HCEC 1CT (cell line): ENCODE measurements at places on chromosomes 5 and 9.

DNA sequence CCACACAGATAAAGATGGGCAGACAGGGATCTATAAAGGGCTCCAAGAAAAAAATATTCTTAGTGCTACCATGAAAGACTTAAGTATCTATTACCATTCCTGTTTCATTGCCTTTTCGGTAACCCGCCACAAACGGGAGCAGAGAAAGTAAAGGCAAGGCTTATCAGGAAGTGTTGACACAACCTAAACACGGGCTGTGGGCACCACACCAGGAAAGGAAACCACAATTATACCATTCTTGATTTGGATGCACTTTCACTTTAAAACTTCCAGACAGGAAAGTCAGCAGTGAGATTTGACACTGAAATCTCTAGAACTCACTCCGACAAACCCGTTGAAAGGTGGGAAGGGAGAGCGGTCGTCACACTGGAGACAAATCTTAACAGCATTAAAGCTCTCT, 6.5 kb downstream of the TLE1 start:
- DNase-seq = no peak

DNA sequence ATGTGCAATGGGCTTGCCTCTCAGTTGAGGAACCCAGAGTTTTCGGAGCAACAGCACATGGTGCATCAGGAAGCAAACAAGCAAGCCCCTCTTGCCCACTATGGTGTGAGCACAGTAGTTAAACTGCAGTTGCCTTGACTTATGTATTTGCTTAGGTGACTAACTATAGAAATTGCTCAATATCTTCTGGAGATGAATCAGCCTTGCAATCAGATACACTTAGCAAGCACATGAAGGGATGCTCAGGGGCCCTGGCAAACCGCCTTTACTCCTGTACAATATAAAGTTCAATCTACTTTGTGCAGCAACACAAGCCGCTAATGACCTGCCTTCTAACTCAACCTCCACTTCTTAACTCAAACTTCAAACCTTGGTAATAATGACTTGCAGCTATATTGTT, 581.7 kb upstream of the RIOK2 start:
- DNase-seq = peak; percentile 86

DNA sequence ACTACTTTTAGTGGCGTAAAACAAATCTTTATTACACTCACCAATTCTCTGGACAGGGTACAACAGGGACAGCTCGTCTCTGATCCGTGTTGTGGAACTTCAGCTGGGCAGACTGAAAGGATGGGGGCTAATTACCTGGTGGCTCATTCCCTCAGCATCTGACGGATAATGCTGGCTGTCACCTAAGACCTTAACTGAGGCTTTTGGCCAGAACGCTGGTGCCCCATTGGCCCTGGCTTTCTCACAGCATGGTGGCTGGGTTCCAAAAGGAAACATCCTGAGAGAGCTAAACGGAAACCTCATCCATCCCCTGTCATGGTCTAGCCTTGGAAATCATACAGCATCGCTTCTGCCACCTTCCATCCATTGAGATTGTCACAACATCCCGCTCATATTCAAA, 62.9 kb downstream of the RAI14 start:
- DNase-seq = no peak

DNA sequence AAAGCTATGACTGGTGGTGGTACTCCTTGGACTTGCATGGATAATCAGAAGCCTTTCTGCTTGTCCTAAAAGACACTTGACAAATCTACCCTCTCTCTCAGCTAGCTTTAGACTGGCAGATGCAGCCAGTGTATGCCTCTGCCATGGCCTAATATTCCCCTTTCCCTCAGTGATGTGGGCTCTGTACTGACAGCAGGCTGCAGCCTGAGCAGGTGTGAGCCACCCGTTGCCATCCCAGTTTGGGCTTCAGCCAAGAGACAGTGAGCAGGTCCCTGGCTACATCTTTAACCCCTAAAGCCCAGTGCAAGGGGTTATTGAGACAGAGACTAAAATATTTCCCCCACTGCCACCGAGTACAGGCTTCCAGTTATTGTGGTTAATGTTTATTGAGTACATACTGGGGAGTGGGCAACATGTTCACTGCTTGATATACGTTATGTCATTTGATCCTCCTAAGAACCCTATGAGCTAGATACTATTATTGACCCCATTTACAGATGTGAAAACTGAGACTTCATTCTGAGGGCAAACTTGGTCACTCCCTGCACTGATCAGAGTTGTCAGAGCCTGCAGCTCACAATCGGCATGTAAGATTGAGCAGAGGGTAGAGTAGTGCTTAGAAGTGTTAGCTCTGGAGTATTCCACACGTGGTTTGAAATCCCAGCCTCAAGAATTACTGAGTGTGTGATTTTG, 254.2 kb downstream of the ARHGAP26 start:
- no peak for DNase-seq

- DNase-seq = no peak
These were observed 25.5 kb downstream of the PITX1 start for GRCh38 chr5:135008556-135008955.

GRCh38 chr9:87698069-87698809, 27.7 kb upstream of the CTSL start:
- DNase-seq = no peak

DNA sequence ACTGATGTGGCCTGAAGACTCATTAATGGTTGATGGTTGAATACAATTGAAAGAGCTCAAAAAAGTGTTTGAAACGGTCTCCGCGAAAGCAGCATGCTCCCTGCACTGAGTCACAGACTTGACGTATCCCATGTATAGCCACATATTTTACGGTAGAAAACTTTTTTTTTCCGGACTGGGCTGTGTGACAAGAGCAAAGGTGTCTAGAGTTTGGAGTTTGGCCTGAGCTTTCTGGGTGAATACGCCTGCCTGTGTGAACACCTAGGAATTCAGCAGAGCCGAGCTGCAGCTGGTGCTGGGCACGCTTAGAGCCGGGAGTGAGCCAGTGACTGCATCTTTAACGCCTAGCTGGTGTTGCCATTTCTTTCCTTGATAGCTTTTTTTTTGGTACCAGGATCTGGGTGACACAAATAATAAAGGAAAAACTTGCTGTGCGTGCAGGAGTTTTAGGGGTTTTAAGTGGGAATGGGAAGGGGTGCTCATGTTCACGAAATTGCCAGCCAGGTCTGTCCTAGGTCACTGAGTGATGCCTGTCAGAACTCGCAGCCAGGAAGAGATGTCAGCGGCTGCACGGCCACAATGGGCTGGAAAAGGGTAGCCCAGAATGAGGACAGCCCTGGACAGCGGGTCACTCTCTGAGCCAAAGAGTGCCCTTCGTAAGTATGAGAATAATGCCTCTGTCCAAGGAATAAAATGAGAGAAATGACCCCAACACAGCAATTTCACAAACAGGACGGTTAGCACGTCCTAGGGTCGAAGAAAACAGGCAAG, 51.7 kb downstream of the PSMB7 start:
- DNase-seq = no peak

DNA sequence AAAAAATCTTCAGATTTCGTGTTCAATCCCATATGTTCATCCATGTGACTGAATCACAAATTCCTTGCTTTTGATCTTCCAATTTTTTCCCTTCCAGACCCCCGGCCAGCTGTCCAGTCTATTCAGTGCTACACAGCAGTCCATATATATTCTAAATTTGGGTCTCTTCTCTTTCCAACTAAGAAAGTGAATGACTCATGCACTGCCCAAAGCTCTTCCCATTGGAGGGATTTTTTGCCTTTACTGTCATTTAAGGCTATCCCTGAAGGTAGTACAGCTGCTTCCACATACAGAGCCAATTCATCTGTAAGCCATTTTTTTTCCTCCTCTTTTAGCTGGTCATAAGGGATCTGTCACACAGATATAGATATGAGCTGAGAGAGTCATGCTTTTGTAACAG, 478.3 kb downstream of the DMRT2 start:
- DNase-seq = no peak

GRCh38 chr5:175457466-175457865, 13.5 kb upstream of the DRD1 start:
- DNase-seq = no peak

GRCh38 chr9:93071464-93071863, 13.0 kb downstream of the SUSD3 start:
- no peak for DNase-seq

DNA sequence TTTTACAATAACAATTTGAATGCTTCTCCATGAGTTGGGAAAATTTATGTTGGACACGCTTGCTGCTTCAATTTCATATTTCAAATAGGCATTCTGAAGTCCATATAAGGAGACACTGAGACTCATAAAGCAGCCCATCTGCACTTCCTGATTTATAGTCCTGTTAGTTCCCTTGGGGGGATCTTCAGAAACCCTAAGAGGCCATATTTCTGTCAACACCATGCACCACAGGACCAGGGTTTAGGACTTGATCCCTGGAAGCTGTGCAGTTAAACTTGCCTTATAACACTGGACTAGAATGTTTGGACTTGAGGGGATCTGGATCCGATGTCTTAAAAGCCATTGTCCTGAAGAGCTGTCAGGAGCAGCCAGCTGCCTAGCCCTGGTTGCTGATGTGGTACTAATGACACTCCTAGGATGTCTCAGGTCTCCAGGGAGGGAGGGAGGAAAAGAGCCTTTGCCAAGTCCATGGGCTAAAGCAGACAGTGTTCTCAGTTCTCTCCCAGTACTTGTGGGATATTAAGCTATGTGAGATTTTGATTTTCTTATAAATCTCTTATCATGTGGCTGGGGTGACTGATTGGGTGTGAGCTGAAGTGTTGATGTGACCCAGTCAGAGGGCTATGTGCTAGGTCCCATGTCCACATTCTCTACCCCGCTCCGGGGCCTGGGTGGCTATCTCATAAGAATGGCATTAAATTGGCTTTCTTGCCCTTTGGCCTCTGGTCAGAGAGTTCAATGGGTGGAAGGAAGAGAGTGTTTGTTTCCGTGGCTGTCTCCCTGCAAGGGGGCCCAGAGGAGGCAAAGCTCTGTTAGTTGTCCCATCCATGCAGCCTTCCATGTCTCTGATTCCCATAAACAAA, 399.8 kb downstream of the OSTF1 start:
- DNase-seq = no peak
